T-cell (primary cell): ENCODE measurements at places on chromosomes 3 and 15.

- no peak for DNase-seq
Measured at GRCh38 chr3:89332386-89332785, 225.0 kb downstream of the EPHA3 start.

DNA sequence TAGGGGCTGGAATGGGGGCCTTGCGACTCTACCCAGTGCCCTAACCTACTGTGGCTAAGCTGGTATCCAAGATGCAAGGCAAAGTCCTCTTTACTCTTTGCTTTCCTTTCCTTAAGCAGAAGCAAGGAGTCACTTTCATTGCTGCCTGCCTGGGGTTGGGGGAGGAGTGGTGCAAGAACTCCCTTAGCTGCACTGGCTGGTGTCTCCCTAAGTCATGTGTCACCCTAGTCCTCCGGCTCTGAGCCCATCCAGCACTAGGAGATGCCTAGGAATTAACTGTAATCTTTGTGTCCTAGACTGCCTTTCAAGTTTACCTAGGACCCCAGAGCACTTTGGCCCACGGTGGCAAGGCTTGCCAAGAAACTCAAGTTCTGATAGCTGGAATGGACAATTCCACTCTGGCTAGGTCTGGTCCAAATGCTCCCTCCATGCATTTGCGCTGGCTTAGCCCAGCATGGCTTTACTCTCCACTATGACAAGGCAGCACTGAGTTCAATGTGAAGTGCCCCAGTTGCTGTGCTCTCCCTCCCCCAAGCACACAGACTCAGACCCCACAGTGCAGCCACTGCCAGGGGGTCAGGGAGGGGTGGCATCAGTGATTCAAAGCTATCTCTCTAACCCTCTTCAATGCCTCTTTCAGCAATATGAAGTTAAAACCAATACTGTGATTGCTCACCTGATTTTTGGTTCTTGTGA lies 58.7 kb downstream of the ESYT3 start:
- DNase-seq, result no peak

- DNase-seq, result no peak
Measured at GRCh38 chr3:105228696-105229095, 138.0 kb upstream of the ALCAM start.

GRCh38 chr3:18121020-18121419 lies 304.1 kb downstream of the SATB1 start:
- no peak for DNase-seq

DNA sequence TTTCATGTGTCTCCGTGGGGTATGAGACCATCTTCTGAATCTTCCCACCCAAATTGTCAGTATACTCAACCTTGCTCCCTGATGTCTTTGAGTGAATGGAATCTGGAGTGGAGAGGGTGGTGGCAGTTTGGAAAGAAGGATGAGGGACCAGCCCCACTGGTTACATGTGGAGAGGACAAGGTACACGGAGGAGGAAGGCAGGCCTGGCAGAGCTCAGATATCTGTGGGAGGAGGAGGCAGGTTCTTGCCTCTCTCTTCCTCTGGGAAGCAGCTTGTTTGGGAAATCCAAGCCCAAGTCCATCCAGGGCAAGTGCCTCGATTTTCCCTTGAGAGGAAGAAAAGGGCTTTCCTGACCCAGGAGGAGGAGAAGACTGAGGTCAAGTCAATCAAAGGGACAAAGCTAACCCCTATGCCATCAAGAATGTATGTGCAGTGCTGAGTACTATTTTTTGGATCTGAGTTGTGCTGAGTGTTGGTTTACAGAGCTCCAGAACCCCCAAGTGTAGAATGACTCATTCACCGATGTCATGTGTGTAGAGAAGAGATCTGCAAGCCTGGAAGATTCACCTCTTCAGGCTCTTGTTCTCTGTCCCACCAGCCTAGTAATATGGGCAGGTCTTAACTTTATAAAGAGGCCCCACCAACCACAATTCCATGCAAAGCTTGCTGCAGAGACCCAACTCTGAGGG lies 19.8 kb upstream of the LOXL1 start:
- DNase-seq, result no peak

DNA sequence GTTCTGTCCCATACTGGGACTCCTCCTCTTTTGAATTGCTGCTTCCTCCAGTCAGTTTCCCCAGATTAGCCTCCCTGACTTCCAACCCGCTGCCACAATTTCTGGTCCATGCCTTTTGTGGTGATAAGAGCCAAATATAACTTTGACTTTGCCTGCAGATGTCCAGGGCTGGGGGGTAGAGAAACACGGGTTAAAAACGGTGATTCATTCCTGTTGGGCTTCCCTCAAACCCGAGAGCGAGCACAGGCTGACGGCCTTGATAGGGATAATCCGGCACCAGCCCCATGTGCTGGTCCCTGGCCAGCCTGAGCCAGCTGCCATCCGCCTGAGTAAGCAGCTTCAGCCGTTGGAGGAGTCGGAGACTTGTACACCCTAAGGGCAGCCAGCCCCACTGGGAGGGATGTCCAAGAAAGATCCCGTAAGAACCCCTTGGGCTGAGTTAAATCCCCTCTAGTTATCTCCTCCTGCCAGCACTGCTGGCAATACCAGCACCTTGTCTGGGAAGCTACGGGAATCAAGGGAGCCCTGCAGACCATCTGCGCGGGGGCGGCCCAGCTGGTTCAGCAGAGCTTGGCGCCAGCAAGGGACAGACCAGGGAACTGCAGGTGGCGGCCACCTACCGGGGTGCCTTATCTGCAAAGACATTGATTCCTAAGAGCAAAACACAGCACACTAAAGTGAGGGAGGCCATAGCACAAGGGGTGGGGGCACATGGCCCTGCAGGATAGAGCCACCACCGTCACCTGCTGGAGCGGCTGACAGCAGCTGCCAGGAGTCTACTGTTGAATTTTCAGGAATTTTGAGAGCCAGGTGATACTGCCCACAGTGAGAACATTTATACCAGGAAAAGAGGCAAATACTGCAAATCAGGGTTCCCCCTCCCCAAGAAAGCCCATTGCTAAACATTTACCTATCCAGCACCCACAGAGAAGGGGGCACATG lies 18.1 kb downstream of the CSPG4 start:
- DNase-seq, result no peak

DNA sequence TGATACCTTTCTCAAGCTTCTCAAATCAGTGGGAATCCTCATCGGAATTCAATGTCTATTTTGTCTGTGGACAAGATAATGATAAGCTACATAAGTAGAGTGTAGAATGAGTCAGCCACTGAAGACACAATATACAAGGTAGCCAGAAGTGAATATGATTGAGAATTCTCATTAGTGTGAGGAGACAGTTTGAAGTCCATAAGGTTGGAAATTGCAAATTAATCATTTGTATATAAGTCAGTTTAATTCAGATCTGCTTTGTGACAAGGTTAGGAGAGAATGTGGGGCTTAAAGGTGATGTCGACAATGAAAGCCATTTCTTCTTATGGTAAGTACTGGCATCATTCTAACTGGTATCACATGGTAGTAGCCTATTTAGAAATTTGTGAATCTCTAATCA lies 4.2 kb downstream of the ARPP21 start:
- DNase-seq, result no peak

GRCh38 chr3:22720596-22720995 lies 482.5 kb upstream of the UBE2E2 start:
- no peak for DNase-seq

GRCh38 chr3:38148311-38148882 lies 9.9 kb downstream of the MYD88 start:
- DNase-seq, result no peak

- DNase-seq, result no peak
Measured at GRCh38 chr3:175005193-175005592, 146.1 kb downstream of the NAALADL2 start.

- no peak for DNase-seq
Measured at GRCh38 chr3:13027154-13027553, 46.1 kb downstream of the IQSEC1 start.
